ENCODE measurements at places on chromosomes 6 and 20.
A peak's percentile ranks its signal among the peaks of the same experiment; 100 is the strongest.

GRCh38 chr6:34547701-34548644 lies 8.2 kb downstream of the SPDEF start:
- DNase-seq, result no peak

GRCh38 chr6:10194816-10195672 lies 219.8 kb downstream of the TFAP2A start:
- no peak for DNase-seq

GRCh38 chr6:408599-409102 lies 17.1 kb downstream of the IRF4 start:
- peak; percentile 47 for DNase-seq

GRCh38 chr6:131283466-131284175 lies 148.4 kb downstream of the AKAP7 start:
- DNase-seq, result no peak

GRCh38 chr6:34128045-34128444 lies 17.8 kb downstream of the GRM4 start:
- no peak for DNase-seq

DNA sequence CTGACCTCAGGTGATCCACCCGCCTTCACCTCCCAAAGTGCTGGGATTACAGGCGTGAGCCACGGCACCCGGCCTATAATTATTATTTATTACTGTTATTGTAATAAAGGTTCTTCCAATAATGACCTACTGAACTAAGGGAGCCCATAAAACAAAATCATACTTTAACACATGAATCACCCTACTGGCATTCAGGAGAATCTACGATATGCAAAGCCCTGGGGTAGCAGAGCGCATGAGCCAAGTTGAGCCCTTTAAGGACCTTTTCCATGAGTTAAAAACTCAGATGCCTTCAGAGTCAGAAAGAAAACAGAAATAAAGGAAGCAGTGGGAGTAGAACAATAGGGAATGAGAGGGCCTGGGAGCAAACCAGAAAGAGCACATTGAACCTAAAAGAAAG lies 41.5 kb downstream of the SNRPB start:
- no peak for DNase-seq

GRCh38 chr6:167861424-167861823 lies 34.7 kb downstream of the AFDN start:
- DNase-seq, result no peak

DNA sequence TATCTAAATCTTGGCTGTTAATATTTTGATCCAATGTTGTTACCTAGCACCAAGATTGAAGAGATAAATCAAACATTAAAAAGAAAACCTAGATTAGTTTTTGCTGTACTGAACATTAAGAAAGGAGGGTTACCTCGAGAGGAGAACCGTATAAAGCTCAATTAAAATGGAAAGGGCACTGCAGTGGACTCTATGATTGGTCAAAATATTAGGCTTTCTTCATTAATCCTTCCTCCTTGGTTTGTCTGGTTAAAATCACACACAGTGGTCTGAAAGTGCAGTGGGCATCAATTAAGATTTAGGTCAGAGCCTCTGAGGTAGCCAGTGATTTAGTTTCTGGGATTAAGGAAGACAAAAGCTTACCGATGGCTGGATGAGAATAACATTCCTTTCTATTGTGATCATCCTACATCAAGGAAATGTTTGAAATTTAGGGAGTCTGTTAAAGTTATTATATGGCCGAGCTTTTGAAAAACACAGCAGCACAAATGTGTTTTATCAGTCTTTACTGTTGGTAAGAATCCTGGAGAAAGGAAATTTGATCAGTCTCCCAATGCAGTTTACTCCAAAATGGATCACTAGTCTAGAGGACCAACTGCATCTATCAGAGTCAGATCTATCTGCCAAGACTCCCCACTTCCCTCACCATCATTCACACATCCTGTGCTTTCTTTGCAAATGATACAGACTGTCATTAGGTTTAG lies 134.6 kb upstream of the NEDD9 start:
- no peak for DNase-seq

DNA sequence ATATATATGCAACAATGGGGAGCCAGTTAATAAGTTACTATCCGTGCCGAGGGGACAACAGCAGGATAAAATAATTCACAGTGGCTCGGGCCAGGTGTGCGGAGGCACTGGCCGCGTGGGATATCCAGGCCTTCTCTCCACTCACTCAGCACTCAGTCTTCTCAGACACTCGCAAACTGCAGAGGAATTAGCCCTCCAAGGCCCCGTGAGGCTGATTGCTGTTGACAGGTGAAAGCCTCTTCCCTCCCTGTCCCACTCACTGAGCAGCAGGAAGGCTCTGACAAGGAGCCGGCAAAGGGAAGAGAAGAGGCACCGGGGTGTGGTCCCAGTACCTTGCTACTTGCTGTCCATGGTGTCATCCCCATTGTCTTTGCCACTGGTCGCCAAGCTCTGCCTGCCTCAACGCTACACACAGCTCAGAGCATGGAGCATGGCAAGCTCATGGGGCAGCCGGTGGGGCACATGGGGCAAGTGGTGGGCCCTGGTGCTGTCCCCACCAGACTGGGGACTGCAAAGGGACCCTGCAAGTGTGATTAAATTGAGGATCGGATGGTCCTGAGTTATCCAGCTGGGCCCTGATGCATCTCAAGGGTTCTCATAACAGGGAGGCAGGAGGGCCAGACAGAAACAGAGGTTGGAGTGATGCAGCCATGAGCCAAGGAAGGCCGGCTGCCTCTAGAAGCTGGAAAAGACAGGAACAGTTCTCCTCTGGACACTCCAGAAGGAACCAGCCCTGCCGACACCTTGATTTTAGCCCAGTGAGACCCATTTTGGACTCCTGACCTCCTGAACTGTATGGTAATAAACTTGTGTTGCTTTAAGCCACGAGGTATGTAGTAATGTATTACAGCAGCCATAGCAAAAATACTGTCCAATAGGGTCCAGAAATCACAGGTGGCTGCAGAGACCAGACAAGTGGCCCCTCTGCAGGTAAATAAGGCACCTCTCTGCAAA lies 119.7 kb downstream of the PSMB1 start:
- DNase-seq, result no peak

- DNase-seq, result no peak
These were observed 41.3 kb downstream of the REV3L start for GRCh38 chr6:111441678-111442243.

DNA sequence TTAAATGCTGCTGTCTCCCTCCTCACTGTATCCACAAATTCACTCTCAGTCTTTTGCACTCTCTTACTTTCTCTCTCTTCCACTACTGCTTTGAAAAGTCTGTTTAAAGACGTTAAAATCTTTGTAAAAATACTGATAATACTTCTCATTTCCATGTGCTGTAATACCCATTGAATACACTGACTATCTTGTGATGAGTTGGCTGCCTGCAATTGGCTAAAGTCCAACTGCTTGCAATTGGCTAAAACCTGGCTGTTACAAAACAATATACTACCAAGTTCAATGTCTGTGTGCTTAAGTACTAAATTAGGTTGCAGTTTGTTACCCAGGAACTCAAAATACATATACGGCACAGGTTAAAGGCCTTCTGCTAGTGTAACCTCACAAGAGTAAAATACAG lies 264.8 kb downstream of the THBS2 start:
- peak; percentile 79 for DNase-seq

DNA sequence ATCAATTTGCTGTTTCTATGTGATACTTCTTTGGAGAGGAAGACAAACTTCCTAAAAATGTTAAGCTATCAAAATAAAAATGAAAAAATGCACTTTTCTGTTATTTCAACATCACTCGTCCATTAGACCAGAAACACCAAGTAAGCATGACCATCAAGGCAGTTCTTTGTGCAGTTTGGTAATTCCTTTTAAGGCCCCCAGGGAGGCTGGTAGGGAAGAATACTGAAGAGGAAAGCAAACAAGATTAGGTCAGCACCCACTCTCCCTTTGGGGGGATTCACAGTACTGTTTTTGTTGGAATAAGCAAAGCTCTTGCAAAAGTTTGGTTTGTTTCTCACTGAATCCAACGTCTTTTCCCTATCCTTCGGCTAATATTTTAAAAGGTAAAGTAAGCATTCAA lies 206.8 kb upstream of the SLC35B3 start:
- no peak for DNase-seq

GRCh38 chr6:100622907-100623692 lies 158.4 kb upstream of the SIM1 start:
- DNase-seq, result peak; percentile 65

- peak; percentile 40 for DNase-seq
These were observed 47.4 kb downstream of the PDE10A start for GRCh38 chr6:165615636-165616035.

GRCh38 chr20:36085686-36086267 lies 68.8 kb upstream of the EPB41L1 start:
- DNase-seq, result peak; percentile 70

GRCh38 chr20:52747845-52748284 lies 224.3 kb upstream of the TSHZ2 start:
- peak; percentile 48 for DNase-seq

- DNase-seq, result no peak
These were observed 3.5 kb downstream of the LHFPL5 start for GRCh38 chr6:35808688-35809087.

GRCh38 chr6:42366999-42367352 lies 84.8 kb downstream of the TRERF1 start:
- DNase-seq, result no peak

- DNase-seq, result no peak
These were observed 45.4 kb downstream of the MYO6 start for GRCh38 chr6:75794351-75794846.

DNA sequence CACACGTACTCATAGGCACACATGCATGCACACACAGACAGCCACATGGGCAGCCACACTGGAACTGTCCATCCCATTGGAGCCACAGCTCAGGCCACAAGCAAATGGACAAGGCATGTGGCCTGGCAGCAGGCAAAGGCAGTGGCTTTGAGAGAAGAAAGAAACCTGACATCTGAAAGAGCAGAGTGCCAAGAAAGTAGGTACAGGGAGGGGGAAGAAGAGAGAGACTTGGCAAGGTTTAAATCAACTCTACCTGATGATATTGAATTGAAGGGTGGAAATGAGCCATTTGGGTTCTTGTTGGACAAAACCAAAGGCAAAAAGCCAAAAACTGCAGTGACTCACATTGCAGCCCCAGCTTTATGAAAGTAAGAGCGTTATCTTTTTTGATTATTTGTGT lies 142.7 kb downstream of the PCSK2 start:
- no peak for DNase-seq

- no peak for DNase-seq
These were observed 73.5 kb downstream of the TNFRSF21 start for GRCh38 chr6:47235964-47236760.

GRCh38 chr6:107692351-107692750 lies 131.8 kb downstream of the SCML4 start:
- peak; percentile 95 for DNase-seq

DNA sequence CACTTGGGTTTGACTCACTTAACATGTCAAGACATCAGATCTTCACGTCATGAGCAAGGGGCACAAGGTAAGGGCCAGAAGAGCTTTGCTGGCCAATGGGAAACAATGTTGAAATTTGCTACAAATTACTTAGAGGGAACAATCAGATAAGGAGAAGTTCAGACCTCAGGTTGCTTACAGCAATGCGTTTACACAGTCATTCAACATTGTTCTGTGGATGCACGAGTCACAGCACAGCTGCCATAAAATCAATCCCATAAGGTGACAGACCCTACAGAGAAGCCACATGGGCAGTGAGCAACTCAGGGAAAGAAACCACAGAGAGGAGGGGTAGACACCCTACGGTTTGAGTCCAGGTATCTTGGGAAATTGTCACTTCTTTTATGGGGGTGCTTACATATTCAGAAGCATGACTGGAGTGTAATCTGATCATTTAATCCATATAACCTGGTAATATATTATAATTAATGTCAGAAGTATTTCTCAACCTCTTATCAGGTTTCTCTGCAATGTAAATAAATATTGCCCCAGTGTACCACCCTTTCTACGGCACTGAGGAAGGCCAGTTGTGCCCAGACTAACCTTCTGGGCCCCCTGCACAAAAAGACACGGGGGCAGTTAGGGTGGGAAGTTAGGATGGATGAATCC lies 2.3 kb upstream of the SLC22A2 start:
- DNase-seq, result peak; percentile 4

GRCh38 chr6:29964887-29965562 lies 22.7 kb downstream of the HLA-A start:
- DNase-seq, result peak; percentile 79

DNA sequence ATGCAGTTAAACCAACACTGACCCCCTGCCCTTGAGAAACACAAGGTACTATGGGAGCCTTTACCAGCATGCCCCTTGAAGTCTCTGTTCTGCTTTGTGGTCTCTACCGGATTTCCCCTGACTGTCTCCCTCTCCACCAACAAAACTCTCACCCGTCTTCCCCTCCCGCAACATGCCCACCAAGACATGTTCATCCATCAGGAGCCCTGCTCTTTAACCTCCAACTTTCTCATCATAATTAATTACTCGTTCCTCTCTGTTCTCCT lies 1.1 kb downstream of the ZNF165 start:
- DNase-seq, result no peak

DNA sequence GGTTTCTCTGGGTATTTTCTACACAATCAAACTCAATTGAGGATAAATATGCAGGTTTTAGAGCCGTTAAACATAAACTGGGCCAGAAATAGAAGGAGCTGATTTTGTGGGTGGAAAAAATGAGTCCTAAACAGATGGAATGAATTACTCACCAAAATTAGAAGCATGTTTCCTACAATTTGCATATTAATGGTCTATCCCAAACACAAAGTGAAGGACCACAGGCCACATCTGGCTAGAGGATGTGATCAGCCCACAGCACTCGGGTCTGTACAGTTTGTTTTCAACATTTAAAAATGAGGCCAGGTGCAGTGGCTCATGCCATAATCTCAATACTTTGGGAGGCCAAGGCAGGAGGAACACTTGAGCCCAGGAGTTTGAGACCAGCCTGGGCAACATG lies 296.3 kb downstream of the PREX1 start:
- DNase-seq, result peak; percentile 6

DNA sequence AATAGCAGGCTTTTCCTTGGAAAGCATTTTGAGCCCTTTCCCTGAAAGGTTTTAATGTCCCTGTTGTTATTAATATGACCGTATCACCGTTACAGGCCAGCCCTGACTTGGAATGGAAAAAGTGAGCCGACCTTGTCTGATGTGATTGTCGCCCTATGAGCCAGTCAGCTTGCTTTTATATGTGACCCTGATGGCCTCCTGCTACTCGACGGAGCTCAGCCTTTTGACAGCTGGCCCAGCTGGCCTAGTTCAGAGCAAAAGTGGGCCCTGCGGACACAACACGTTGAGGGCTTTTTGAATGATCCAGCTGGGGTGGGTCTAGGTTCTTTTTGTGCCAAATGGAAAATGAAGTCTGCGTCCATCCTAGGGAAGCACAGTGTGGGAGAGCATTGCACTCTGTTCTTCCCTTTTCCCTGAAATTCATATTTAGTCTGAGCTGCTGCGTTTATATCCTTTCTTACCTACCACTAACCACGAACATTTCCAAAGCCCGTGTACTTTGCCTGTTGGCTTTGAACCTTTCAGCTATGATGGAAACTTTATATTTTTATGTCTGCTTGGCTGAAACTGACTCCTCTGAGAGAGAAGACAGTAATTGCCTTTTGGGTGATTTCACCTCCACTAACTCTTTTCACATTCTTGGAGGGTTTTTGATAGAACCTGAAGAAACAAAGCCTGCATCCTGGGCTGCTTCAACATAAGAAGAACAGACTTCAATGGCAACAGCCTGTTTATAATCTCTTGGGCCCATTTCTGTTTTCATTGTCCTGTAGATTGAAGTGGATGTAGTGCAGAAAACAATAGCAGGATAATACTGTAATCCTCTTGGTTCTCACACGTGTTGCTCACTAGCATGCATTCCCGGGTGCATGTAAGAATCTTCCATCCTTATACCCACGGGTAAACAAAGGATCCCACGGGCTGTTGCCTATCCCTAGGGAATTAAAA lies 121.8 kb upstream of the HDGFL1 start:
- DNase-seq, result no peak

Measured in fibroblast of mammary gland (primary cell).